Right ventricle myocardium inferior (tissue), 1 donor: ENCODE measurements at places on chromosomes 16 and 17. TPM values are rescaled to one million over a fixed set of nuclear protein-coding genes. Genes with fewer than 3 reads are reported as not detected.

DNA sequence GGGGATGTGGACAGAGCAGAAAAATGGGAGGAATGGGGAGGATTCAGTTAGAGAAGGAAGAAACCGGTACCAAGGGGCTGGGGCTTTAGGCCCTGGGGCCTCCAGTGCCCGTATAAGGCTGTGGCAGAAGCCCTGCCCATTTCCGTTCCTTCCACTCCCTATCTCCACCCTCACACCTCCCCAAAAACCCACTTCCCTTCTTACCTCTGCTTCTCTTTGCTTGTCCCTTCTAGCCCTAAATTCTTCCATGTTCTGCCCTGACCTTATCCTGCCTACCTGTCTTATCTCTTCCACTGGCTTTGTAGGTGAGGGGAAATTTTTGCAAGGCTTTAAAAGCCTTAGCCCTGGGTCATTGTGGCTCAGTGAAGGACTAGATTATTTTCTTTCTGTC is 4.1 kb downstream of the RNF167 start:
- DNase-seq = no peak

- DNase-seq = no peak
These were observed 483 bp downstream of the RPA1 start for GRCh38 chr17:1830288-1830687.

GRCh38 chr17:37490022-37490587 is 414 bp downstream of the DUSP14 start:
- DNase-seq = peak; percentile 87

DNA sequence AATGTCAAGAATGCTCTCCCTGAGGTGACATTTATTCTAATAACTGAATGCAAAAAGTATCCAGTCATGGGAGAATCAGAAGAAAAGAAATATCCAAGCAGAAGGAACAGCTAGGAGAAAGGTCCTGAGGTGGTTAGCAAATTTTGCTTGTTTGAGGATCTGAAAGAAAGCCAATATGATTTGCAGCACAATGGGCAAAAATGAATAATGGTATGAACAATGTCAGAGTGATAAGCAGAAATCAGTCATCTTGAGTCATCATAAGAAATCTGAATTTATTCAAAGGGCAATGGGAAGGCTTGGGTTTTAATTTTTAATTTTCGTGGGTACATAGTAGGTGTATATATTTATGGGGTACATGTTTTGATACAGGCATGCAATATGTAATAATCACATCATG is 68.5 kb downstream of the BRIP1 start:
- DNase-seq = no peak

DNA sequence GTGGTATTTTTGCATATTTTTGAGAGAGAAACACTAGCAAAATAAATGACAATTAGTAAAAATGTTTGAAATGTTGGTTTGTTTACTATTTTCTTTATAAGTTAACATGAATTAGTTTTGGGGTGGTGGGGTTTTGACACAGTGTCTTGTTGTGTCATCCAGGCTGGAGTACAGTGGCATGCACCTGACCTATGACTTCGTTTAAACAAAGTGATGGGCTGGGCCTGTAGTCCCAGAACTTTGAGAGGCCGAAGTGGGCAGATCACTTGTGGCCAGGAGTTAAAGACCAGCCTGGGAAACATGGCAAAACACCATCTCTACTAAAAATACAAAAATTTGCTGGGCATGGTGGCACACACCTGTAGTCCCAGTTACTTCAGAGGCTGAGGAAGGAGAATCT is 17.9 kb upstream of the HEATR3 start:
- DNase-seq = no peak

- no peak for DNase-seq
These were observed 72.2 kb downstream of the CLEC16A start for GRCh38 chr16:11016524-11016988.

DNA sequence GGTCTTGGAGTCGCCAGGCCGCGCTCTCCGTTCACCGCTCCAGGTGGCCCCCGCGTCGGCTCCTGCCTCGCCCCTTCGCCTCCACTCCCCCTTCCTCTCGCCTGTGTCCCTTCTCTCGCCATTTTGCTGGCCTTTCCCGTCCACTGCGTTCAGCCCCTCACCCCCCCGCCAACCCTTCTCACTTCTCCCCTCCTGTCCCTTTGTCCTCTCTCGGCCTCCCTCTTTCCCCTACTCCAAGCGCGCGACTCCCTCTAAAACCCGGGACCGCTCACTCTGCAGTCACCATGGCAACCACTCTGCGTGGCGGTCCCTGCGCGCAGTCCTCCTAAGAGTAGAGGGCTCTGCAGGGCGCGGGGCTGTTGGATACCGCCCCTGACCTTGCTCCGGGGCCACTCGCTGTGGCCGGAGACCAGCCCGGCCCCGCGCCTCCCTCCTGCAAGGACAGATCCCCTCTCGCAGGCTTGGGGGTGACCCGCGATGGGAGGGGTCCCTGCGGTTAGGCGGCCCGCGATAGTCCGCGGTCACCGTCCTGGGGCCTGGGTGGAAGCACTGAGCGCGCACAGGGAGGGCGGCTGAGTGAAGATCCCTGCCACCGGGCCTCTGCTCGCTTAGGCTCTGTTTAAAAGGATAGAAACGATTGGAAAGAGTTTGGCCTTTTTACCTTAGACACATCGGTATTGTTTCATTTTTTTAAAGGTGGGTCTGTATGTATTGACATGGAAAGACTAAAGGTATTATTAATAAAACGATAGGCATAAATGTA is 454 bp downstream of the CCDC40 start:
- DNase-seq = no peak

DNA sequence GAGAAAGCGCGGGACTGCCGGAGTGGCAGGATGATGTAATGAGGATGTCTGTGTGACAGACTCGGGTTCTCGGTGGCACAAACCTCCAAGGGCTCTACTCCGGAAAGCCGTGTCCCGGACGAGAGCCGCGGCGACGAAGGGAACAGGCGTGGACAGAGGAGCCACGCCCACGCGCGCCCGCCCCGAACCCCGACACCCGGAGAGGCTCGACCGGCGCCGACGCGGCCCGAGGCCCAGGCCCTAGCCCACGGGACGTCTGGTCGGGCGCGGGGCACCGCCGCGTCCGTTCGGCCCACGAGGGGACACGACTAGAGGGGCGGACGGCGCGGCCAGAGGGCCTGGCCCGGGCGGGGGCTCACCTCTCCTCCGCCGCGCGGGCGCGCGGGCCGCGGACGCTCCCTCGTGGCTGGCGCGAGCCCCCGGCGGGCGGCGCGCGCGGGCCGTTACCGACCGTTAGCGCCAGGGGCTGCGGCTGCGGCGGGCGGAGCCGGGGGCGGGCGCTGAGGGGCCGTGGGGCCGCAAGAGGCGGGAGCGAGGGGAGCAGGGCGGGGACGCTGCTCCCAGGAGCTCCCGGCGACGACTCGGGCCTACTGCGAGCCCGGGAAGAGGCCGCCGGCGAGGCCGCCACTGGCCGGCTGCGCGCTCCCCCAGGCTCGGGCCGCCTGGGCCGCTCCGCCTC is 2.1 kb upstream of the IRX5 start:
- peak; percentile 92 for DNase-seq

DNA sequence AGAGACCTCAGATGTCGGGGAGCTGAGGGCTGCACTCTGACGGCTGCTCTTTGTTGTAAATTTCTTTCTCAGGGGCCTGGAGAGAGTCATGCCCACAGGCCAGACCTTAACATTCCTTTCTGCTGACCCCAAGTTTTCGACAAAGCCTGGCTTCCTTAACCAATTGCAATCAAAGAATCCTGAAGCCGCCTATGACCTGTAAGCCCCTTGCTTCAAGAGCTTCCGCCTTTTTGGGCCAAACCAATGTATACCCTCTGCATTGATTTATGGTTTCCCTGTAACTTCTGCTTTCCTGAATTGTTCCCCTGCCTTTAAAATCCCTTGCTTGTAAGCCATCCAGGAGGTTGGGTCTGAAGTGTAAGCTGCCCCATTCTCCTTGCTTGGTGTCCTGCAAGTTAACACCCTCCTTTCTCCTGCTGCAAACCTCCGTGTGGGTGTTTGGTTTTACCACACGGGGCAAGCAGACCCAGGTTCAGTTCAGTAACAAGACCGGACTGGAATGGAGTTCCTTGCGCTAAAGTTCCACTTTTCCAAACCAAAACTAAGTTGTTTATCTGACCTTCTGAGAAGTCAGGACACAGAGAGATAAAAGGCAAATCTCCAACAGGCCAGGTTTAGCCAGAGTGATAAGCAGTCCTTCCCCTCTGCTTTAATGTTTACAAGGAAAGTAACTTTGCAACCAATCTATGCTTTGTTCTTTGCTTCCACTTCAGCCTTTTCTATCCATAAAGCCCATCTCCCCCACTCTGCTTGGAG is 141.6 kb downstream of the KCNJ12 start:
- no peak for DNase-seq

- DNase-seq = no peak
These were observed 706 bp downstream of the C16orf95 start for GRCh38 chr16:87316450-87316922.

Gene TP53
- 15.4 TPM for total RNA-seq

GRCh38 chr17:59838052-59838916 is 54.5 kb downstream of the TUBD1 start:
- no peak for DNase-seq

Gene MT4
- total RNA-seq = not detected

Gene CTRB1
- not detected for total RNA-seq

GRCh38 chr16:50525716-50526115 is 22.5 kb upstream of the NKD1 start:
- no peak for DNase-seq

Gene CCDC40
- total RNA-seq = 5.4 TPM

- DNase-seq = no peak
These were observed 138.6 kb downstream of the TOX3 start for GRCh38 chr16:52408191-52408845.

- DNase-seq = no peak
These were observed 136.8 kb upstream of the XYLT1 start for GRCh38 chr16:17607609-17608008.

- no peak for DNase-seq
These were observed 946.3 kb downstream of the KCNJ2 start for GRCh38 chr17:71115669-71115972.

DNA sequence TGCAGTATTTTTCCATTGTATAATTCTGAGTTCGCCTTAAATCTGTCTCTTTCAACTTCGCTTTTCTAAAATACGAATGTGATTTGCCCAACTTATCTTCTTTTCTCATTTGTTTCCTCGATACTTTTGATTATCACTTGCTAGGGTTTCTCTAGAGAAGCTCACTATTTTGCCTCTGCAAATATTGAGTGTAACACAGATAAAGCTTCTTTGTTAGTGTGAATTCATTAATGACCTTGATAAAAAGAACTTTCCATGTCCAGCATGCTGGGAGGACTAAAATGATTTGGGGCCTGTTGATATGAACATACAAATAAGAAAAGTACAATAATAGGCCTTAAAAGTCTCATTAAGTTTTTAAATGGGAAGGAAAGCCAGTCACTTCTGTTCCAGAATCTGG is 303.3 kb downstream of the MAP2K6 start:
- DNase-seq = no peak
